ENCODE measurements at places on chromosomes 7 and 10.

DNA sequence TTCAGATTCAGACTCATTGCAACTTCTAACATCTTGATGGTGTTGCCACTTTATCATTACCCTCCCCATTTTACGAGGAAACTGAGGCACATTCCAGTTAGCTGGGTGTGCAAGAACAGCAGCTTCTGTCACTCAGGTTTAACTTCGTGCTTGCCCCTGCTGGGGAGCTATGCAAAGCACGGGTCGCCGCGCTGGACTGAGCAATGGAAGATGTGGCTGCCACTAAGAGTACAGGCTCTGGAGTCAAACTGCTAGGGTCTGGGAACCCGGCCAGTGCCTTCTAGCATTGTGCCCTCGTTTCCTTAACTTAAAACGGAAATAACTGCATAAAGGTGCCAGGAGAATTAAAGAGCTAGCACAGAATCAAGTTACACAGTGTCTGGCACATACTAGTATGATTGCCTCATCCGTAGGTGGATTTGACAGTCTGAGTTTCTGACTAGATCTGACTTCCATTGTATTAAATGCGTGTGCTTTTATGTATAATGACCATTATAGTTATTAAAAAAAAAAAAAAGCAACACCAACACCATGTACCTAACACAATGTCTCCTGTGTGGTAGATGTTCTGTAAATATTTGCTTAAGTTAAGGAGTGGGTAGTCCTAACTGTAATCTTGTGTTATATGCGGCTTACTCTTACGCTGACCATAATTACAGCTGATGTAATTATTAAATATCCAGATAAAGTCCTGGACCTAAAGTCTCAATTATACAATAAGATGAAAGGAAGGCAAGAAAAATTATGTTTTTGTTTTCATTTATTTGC, 842 bp downstream of the ZNF22 start:
- DNase-seq = peak; percentile 42

DNA sequence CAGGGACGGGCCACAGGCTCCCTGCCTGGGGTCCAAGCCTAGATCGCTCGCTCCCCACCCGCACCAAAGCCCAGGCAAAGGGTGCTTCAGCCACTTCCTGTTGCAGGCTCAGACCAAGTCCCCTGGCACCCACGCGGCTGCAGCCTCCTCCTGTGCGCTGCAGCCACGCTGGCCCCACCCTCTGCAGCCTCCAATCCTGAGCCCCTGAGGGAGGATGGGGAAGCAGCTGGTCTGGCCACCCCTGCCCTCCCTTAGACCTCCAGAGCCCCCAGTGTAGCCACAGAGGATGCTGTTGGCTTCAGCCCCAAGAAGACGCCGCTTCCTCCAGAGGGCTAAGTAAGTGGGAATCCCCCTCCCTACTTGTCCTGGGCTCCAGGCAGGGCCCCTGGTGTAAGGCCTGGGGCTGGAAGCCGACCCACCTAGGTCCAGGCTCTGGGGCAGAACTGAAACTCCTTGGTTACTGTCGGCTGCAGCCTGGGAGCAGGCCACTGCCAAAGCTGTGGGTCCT, 9.4 kb downstream of the LIMK1 start:
- peak; percentile 46 for DNase-seq

DNA sequence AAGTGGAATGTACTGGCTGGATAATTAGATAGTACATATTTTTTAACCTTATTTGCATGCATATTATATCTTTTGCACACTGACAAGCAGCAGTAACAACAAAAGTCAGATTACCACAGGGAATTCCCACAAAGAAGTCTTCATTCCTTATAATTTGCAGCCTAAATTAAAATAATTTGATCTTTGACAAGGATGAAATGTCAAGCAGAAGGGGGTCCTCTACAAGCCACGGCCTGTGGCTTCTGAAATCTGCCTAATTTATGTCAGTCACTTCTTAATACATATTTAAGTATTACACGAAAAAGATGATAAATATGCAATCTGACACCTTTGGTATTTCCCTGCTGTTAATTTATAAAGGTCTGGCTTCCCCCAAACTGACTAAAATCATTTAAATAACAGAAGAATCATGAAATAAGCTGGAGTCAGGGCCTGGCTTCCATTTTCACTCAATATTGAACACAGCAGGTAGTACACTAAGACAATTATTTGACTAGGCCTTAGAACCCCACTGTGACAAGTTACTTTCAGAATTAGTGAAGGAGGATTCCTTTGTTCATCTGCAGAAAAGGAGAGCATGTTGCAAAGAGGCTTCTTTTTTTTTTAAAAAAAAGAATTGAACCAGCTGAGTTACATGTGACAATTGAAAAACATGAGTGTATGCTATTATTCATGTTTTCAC, 351.1 kb upstream of the ETV1 start:
- DNase-seq = no peak

DNA sequence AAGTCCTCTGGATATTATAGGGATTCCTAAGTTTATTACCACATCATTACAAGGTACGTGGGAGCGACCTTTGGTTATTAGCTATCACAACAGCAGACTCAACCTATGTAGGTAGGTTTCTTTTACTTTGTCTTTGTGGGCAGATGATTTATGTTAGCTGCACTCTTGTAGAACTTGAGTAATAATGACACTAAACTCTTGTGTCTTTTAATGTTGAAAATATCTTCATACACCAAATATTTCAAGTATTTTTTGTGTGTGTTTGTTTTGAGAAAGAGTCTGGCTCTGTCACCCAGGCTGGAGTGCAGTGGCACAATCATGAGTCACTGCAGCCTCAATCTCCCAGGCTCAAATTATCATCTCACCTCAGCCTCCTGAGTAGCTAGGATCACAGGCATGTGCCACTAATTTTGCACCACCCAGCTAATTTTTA, 19.2 kb upstream of the SUPV3L1 start:
- no peak for DNase-seq

DNA sequence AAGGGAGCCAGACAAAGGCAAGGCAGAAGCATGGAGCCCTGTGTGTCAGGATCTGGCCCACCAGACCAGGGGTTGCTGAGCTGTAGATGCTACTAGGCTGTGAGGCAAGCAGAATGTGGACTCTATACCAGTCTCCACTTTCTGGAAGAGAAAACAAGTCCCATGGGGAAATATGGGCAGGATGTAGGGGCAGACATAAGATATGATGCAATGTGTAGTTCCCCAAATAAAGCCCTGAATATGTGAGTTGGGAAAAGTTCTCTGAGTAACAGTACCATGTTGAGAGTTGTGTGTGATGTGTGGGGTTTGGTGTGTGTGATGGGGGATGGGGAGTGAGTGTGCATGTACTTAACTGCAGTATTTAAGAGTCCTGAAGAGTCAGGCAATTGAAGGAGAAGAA, 62.3 kb downstream of the NPSR1 start:
- DNase-seq = no peak

DNA sequence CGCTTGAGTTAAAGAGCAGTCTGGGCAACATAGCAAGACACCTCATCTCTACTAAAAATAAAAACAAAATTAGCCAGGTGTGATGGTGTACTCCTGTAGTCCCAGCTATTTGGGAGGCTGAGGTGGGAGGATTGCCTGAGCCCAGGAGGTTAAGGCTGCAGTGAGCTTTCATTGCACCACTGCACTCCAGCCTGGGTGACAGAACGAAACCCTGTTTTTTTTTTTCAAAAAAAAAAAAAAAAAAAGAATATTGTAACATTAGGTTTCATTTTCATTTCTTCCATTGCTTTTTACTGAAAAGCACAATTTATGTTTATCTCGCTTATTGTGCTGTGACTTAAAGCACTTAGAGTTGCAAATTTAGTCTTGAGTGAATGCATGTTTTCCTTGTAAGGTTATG, 80.0 kb downstream of the MLLT10 start:
- no peak for DNase-seq

DNA sequence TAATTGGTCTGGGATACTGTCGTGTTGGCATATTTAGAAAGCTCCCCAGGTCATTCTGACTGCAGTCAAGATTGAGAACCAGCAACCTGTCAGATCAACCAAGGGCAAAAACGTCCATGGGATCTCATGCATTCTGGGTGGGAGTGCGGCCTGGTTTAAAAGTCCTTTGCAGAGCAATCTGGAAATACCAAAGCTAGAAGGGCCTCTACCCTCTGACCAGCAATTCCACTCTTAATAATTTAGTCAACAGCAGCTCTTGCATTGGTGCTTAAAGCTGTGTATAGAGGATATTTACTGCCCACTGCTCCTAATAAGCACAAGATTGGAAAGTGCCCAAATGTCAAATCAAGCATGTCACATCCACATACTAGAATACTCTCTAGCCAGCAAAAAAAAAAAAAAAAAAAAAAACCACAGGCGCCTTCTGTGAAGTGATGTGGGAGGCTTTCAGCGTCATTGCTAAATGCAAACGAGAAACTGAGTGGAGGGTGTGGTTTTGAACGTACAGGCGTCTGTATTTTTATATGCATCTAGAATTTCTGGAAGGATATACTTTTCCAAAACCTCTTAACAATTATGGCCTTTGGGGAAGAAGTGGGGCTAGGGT, 44.8 kb upstream of the HSPA12A start:
- DNase-seq = no peak

GRCh38 chr7:98174334-98175259, 36.6 kb upstream of the BHLHA15 start:
- no peak for DNase-seq

- no peak for DNase-seq
Observed at GRCh38 chr7:141562543-141562942, 11.3 kb downstream of the AGK start.

- no peak for DNase-seq
Observed at GRCh38 chr10:131819241-131820072, 81.4 kb upstream of the PPP2R2D start.

- no peak for DNase-seq
Observed at GRCh38 chr10:102918817-102919245, 737 bp downstream of the CNNM2 start.

- DNase-seq = peak; percentile 73
Observed at GRCh38 chr10:69056129-69056528, 31.8 kb upstream of the SRGN start.

DNA sequence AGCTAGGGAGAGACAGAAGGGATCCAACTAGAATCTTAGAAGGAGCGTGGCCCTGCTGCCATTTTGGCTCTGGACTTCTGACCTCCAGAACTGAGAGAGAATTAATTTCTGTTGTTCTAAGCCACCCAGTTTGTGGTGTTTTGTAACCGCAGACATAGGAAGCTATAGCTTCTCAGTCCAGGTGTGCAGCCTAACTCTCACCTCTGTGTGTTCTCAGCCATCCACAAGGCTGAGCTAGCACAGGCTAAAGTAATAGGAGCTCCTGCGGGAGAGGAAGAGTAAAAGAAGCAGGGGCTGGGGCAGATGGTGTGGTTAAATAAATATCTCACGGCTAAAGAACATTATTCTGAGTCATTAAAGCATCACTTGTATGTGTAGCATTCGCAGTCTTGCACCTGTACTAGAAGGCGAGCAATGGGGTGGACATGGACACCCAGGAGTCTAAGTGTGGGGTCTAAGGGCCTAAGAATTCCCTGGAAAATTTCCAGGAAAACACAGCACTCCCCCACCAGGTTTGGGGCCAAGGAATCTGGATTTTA, 94.1 kb downstream of the AOAH start:
- DNase-seq = no peak

Measured in CD4-positive, alpha-beta T cell treated with Interleukin-15 for 1 hour (primary cell).